Cerebellum (tissue), 4 donors: ENCODE measurements at places on chromosomes 11 and 22.

- DNase-seq, result no peak
Observed at GRCh38 chr11:131579932-131580387, 209.5 kb downstream of the NTM start.

GRCh38 chr11:83070731-83071566 is 748 bp downstream of the RAB30 start:
- DNase-seq, result peak; percentile 53

DNA sequence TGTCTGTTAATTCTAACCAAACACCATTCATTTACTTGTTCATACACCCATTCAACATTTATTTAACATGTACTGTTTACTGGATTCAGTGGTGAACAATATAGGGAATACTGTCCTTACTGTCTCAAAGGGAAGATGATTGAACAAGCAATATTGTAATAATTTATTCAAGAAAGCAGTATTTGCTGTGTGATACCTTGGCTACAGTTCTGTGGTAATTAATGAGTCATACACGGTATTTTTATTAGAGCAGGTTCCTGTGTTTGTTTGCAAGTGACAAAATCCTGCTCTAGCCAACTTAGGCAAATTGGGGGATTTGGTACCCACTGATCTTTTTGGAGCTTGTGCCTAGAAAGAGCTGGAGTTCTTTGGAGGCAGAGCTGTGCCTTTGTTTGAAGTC is 15.7 kb downstream of the PIH1D2 start:
- no peak for DNase-seq

GRCh38 chr11:76030968-76031590 is 175.2 kb downstream of the WNT11 start:
- no peak for DNase-seq

GRCh38 chr22:25111579-25112517 is 87.8 kb upstream of the CRYBB3 start:
- peak; percentile 5 for DNase-seq

GRCh38 chr22:50253046-50253915 is 2.2 kb upstream of the HDAC10 start:
- no peak for DNase-seq

DNA sequence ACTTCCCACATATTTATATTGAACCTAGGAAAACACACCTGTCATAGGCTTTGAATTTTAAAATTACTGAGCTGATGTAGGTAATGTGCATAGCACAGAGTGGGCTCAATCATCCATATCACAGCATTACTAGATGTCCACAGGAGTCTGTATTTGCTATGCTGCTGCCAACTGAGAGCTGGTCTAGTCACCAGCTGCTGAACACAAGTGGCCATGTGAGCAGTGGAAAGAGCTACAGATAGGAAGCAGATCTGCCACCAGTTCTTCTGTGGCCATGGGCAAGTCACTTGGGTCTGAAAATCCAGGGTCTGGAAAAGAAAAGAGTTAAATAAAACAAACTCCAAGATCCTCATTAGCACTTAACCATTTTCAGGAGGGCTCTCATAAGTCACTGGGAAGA is 91.8 kb downstream of the APIP start:
- no peak for DNase-seq

DNA sequence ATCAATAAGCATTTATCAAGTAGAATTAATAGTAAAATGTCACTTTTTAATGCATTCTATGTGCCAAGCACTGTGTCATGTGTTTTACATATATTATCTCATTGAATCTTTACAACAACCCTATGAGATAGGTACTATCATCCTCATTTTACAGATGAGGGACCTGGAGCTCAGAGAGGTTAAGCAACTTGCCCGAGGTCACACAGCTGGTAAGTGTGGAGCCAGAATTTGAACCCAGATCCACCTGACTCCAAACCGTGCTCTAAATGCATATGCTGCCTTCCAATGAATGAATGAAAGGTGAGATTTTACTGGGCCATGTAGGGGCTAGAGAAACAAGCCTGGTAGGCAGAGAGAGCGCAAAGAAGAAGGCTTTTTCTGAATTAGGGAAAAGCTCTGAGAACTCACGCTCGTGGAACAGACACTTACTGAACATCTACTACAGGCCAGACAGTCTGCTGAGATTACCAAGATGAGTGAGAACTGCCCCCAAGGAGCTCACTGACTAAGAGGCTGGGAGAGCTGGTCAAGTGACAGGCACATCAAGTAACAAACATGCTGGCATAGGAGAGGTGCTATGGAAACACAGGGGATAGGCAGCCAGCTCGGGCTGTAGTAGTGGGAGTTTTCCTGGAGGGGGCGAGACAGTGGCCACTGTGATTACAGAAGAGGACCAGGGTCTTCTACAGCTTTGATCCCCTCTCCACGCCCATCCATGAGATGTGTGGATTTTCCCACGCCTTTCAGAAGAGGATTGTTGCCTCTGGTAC is 4.4 kb downstream of the ABCG4 start:
- no peak for DNase-seq

DNA sequence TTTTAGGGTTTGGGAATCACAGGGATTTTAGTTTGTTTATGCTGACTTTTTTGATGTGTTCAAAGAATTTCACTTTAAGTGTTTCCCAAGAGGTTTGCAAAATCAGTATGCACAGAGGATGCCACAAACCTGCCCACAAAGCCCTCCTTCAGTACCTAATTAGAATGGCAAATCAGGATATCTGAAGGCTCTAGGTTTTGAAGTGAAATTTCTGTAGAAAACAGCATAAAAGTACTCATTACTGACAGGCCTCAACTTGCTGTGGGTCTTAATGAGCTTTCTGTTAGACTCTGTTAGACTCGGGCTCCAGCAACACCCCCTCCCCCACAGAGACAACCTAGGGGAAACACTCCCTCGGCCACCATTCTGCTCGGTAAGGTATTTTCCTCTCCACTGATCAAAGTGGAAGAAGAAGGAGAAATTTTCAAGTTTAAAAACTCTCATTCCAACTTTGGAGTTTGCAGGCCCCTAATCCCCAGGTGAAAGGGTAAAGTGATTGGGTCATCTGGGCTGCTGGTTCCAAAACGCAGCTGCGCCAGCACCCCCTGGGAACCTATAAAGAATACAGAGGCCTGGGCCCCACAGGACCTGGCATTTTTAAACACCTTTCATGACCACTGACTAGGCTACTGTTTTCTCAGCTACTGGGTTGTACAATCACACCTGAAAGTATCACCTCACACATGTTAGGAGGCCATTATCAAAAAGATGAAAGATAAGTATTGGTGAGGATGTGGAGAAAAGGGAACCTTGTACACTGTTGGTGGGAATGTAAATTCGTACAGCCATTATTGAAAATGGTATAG is 67.5 kb downstream of the PLEKHA7 start:
- DNase-seq, result no peak

DNA sequence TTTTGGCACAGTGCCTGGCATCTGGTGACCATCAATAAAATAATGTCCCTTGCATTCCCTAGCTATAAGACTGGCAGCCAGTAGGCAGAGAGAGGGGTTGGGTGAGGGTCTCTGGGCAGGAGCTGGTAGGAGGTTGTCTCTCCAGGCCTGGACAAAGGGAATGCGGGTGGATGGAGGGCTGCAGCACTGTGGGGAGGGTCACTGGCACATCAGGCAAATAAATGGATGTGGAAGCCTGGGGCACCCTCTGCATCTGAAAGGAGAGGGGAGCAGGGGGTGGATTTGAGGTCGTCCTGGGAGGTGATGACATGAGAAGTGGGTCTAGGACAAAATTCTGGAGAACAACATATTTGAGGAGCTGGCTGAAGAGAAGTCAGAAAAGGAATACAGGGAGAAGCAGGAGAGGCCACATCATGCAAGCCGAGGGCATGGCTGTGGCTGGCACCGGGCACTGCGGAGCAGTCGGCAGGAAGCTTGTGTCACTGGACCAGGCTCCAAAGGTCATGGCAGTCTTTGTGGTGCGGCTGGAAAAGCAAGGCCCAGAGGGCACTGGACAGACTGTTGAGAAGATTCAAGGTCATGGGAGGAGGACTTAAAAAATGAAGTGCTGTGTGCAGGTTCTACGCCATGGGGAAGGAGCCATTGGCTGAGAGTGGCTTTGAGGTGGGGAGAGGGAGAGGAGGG is 36.5 kb upstream of the THY1 start:
- no peak for DNase-seq

DNA sequence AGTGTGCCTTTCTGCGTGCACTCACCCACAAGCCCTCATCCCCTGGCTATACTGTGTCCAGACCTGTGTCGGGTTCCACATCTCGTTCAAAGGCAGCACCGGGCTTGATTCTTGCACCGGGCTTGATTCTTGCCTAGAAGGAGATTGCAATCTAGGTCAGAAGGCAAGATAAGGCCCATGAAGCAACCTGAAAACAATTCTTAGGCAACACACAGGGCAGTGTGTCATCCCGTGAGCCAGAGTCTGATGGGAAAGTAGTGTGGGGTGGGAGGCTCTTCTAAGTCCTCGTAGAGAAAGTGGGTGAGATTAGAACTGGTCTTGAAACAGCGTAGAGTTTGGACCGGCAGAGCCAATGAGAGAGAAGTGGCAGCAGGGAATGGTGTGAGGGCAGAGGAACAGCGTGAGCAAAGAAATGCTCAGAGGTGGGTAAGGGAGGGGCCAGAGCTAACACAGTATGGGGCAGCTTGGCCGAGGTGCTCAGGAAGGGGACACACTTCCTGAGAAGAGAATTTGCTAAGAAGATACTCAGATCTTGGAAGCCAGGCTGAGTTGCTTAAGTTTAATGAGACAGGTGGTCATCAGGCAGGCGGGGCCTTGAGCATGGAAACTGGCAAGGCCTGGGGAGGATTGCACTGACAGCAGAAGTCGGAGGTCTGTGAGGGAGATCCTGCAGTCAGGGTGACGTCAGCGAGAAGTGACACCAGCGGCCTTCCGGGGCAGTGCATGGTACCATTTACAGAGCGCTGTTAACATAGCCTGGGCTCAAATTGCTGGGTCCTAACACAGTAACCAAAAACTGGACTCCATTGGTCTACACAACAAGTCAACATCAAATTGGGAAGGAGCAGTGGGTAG is 40.7 kb upstream of the DKK3 start:
- DNase-seq, result no peak

DNA sequence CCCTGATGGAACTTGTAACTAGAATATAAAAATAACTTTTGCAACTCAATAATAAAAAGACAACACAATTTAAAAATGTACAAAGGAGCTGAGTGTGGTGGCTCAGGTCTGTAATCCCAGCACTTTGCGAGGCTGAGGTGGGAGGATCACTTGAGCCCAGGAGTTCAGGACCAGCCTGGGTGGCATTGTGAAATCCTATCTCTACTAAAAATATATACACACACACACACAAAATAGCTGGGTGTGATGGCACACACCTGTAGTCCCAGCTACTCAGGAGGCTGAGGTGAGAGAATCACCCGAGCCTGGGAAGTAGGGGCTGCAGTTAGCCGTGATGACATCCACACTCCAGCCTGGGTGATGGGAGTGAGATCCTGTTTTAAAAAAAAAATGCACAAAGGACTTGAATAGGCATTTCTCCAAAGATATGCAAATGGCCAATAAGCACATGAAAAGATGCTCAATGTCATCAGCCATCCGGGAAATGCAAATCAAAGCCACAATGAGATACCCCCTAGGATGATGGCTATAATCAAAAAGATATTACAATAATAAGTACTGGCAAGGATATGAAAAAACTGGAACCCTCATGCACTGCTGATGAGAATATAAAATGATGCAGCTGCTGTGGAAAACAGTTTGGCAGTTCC is 59.8 kb upstream of the SEPTIN5 start:
- no peak for DNase-seq

DNA sequence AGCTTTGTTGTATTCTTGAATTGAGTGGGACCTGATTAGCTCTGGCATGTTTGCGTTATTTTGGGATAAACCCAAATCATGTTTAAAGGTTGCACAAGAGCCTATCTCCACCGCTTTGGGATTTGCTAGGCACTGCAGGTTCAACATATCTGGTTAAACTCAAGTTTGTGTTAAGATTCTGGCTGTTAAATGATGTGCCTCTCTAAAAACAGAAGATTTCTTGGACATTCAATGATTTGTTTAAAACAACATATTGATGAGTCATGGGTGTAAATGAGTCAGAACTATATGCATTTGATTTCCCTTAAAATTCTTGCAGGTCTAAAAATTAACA is 67.4 kb downstream of the AMOTL1 start:
- no peak for DNase-seq

GRCh38 chr11:118224511-118225188 is at the start of gene JAML:
Gene JAML, minus strand, starts transcription at chr11:118225011. Its CDS starts 10,145 bp downstream, at chr11:118214866.
- DNase-seq, result no peak

DNA sequence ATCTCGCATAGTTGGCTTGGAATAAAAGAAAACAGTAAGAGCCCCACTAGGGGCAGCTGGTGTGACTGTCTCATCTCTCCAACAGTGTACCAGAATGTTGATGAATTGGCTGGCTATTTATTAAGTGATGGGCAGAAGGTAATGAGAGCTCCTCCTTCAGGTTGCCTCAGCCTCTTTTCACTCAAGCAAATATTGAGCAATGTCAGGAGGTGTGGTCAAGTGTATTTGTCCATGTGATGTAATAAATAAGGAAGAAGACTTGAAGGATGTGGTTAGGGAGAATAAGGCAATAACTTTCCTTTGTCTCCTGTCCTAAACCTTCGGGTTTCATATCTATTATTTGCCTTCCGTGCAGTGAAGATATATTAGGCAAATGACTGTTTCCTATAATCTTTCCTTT is at the start of gene TCN1:
TSS of gene TCN1 (minus strand) at position 91 of the 400 bp plus-strand sequence. CDS start at position 74, 17 bp downstream.
- no peak for DNase-seq

DNA sequence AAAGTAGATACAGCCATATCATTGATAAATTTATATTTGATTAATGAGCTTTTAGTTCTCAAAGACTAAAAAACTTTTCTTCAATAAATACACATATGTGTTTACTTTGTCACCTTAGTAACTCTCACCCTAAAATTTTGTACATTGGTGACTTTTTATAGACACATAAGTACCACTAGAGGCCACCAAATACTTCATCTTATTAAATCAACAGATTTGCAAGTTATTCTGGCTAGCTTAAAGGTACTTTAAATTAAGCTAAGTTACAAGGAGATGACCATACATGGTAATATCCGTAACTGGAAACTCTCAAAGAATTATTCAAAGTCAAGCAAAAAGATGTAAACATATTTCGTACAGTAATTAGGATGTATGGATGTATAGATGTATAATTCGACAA is 112.2 kb downstream of the SBF2 start:
- DNase-seq, result no peak

DNA sequence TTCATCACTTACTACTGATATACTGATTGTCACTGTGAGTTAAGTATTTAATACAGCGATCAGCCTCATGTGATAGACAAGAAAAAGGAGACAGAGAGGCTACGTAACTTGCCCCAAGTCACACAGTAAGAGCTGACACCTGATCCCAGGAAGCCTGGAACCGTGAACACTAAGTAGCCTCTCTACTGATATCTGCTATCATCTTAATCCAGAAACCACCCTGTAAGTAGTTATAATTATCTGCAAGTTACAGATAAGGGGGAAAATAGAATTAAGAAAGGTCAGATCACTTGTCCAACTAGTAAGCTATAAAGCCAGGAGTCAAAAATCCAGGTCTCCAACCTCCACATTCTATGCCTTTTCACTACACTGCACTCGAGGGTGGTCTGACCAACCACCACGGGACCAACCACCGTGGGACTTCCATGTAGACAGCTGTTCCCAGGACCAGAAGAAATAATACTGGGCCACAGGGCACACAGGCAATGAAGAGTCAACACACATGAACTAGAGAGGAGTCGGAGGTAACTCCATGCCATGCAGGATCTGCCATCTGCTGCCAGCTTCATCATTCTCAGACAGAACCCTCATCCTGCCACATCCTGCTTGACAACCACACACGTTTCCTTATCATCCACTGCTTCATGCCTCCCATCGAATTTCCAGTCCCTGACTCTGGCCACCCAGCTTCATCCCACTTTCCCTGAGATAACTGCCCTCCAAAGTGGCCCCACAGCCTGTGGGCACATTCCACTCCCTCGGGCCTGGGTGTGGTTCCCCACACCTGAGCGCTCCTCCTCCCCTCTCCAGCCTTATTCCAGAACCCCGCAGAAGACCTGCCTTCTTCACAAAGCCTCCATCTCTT is 58.6 kb downstream of the MICAL3 start:
- no peak for DNase-seq

GRCh38 chr11:64597671-64598101 is 6.7 kb downstream of the SLC22A12 start:
- no peak for DNase-seq
